ENCODE measurements at places on chromosomes 6 and 20.

DNA sequence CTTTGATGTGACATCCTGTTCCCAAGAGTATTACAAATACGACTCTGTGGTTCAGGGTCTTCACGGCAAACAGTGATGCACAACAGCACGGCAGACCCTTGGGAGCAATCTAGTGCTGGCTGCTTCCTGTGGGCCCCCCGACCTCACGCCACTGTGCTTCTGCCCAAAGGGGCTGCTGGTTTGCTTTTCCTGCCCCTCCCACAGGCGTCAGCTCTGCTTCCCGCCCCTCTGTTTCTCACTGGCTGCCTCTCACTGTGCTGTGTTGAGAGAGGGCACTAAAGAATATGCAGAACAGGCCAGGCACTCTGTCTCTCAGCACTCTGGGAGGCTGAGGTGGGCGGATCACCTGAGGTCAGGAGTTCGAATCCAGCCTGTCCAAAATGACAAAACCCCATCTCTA is 554.5 kb upstream of the AGPAT4 start:
- no peak for DNase-seq

GRCh38 chr20:57076152-57076652 is 190.2 kb downstream of the BMP7 start:
- DNase-seq = no peak

DNA sequence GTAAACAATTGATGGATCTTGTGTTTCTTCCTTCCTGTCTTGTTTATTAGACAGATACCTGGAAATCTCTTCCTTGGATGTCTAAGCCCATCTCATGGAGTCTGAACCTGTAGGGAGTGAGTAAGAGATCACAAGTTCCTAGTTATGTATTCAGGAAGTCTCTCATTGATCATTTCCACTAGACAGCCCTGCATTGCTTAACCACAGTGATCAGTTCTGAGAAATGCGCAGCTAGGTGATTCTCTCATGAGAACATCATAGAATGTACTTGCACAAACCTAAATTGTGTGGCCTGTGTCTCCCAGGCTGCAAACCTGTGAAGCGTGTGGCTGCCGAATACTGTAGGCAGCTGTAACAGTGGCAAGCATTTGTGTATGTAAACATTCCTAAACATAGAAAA is 39.1 kb downstream of the FAM120B start:
- DNase-seq = no peak

DNA sequence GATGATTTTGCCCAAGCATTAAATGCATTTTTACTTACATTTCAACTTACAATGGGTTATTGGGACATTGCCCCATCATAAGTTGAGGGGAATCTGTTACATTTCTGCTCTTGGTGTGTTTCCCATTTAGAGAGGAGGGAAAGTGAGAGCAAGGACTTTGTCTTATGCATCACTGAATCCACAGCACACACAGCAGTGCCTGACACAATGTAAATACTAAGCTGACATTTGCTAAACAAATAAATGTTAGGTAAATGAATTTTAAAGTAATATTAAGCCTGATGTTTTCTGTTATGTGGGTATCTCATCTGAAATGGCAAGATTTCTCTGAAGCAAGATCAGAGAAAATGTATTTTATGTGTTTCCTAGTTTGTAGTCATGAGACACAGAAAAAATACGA is 143.6 kb upstream of the STXBP5 start:
- DNase-seq = no peak

DNA sequence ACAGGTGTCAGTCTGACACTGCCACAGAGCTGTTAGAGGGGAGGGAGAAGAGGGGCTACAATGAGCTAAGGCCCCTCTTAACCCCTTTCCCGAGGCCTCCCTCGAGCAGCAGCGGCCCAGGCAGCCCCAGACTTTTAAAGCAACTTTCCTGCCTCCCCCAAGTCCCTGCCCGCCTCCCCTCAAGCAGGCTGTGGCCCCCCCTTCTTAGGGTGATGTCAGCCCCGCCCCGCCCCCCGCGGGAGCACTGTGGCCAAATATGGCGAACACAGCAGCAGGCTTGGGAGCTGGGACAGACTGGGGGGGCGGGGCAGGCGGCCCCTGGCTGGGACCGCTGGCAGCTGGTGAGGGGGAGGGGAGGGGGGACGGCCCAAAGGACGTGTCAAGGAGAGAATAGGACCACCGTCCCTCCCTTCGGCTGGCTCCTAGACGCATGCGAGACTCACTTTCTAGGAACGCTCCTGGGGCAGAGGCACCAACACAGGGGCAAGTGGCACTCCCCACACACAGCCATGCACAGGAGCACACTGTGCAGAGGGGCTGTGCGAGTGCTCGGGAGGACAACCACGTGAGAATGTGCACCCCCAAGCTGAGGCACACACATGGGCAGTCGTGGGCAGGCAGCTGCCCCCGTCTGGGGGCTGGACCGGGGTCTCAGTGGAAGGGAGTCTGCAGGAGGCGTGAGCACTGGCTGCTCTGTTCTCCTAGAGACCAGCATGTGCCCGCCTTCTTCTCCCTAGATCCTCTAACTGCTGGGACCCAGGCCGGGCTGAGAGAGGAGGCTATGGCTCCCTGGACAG is 6.7 kb downstream of the TEAD3 start:
- peak; percentile 83 for DNase-seq

GRCh38 chr6:108983151-108983550 is 111.5 kb downstream of the SESN1 start:
- DNase-seq = no peak

DNA sequence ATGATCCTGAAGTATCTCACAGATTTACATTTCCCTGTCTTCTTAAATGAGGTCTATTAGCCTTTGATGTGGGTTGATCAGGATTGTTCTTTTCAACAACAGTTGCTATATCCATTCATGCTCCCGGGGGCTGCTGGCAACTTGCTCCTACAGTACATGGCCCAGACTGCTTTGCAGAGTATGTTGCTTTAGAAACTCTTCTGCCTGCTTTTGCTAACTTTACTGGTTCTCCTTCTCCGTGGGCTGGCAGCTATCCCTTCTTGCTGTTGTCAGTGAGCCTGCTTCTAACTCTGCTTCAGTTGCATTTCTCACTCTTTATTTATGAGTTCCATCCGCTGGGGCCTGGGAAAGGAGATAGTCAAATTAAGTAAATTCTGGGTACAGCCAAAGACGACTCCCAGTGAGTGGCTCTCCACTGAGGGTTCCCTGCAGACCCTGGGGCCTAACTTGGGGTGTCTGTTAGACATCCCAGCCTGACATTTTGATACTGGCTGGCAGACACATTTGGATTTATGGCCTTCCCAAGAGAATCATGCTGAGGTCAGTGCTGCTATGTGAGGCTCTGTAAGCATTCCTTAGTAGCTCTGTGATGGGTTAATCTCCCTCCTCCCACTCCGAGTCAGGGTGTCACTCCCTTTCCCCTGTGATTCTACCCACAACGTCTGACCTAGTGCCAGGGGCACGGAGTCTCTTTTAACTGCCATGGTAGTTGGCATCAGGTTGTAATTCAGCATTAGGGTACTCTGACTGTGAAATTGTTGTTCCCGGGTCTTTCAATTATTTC is 73.6 kb downstream of the SLX4IP start:
- peak; percentile 50 for DNase-seq

- no peak for DNase-seq
Measured at GRCh38 chr6:80003826-80004172, 650 bp upstream of the TTK start.

DNA sequence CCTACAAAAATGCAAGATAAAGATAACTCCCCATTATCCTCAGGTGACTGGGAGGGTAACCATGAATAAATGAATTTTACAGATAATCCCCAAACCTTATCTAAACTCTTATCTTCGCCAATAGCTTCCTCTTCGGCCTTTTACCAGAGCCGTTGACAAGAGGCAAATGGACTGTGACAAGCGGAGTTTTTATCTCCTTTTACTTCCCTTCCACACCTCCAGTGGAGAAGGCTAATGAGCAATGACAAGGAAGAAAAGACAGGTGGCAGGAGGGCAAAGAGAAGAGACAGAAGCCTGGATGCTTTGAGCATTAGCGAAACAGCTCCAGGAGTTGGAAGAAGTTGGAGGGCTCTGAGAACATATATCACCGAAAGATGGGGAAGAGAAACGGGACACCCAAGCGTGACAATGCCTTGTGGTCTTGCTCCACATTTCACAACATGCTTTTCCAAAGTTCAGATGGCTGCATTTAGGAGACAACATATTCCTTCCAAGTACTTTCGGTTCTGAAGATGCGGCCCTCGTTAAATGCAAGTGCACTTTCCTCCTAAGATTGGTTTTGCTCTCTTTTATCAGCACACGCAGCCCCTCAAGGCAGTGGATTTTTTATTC is 69.2 kb downstream of the PRDM1 start:
- no peak for DNase-seq

DNA sequence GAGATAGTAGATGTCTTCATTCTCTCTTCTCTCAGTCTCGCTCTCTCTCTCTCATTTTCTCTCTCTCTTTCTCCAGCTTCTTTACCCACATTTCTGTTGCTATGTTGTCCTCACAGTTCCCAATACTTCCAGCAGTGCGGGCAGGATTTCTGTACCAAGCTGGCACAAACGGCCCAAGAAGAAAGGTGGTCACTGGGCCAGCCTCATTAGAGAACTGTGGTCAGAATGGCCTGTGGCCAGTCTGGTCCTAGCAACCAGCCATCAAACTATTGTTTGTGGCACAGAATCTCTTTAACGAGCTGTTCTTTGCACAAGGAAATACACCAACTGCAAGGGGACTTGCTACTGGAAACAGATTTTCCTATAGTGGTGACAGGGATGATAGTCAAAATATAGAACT is 81.3 kb downstream of the SEL1L2 start:
- no peak for DNase-seq
